ENCODE measurements at places on chromosomes 11 and 22. TPM values are rescaled to one million over a fixed set of nuclear protein-coding genes. Genes with fewer than 3 reads are reported as not detected.

NTM gene
- 2.3 TPM for total RNA-seq

TOP3B gene
- 15.5 TPM for total RNA-seq

PKP3 gene
- total RNA-seq = 27.0 TPM

PPP6R3 gene
- 92.6 TPM for total RNA-seq

IRAG1 gene
- not detected for total RNA-seq

DNAJB7 gene
- total RNA-seq = not detected

MN1 gene
- 10.5 TPM for total RNA-seq

TNRC6B gene
- 8.8 TPM for total RNA-seq

NEFH gene
- not detected for total RNA-seq

OR56A1 gene
- not detected for total RNA-seq

ATG16L2 gene
- 5.1 TPM for total RNA-seq

MTMR3 gene
- total RNA-seq = 11.2 TPM

MMP8 gene
- total RNA-seq = not detected

POU2AF1 gene
- total RNA-seq = not detected

ZNHIT2 gene
- total RNA-seq = 12.3 TPM

EIF3M gene
- total RNA-seq = 588 TPM

A4GALT gene
- 10.4 TPM for total RNA-seq

ZNF195 gene
- total RNA-seq = 32.9 TPM

Measured in NCI-H460 (cell line).